ENCODE measurements at places on chromosomes 3 and 15.
A peak's percentile ranks its signal among the peaks of the same experiment; 100 is the strongest.

DNA sequence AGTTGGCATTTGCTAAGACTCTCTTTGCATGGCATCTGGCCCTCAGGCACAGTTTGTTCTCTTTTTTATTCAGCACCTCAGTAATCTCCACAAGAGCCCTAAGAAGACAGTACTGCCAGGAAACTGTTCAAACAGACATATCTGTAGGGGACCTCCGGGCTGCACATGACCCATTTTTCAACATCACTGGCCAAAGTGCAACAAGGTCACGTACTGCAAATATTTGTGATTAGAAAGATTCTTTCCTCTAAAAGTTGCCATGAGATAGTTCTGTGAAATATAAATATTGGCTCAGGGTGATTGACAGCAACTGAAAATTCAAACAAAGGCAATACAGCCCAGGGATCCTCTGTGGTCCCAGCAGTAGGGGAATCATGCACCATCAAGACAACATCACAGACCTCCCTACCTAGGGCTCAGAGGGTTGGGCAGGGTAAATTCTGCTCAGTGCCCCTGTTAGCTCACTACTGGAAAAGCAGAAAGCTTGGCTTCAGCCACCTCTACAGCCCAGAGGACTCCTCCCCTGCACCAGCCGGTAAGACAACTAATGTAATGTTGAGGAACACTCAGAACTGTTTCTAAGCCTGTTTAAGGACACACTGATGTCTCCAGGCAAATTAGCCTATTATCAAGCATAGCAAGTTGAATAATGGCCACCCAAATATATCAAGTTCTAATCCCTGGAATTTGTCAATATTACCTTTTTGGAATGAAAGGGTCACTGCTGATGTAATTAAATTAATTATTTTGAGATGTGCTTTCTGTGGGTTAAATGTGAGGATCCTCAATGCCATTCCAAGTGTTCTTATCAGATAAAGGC is 117.4 kb upstream of the LPP start:
- no peak for DNase-seq

DNA sequence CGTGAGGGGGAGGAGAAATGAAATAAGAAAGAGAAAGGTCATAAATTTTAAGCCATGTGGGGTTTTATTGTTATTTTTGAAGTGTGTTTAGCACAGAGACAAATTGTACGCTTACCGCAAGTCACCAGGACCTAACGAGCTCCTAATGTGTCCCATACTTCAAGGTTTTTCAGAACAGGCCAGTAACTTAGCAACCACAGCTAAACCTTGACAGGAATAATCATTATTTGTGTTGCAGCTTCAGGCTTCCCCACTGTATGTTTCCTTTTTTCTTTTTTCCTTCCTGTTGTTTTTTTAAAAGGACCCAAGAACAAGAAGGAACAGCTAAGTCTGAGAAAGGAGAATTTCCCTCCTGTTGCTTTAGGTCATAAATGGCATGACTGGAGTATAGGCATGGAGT is 160.8 kb downstream of the TUSC7 start:
- no peak for DNase-seq

DNA sequence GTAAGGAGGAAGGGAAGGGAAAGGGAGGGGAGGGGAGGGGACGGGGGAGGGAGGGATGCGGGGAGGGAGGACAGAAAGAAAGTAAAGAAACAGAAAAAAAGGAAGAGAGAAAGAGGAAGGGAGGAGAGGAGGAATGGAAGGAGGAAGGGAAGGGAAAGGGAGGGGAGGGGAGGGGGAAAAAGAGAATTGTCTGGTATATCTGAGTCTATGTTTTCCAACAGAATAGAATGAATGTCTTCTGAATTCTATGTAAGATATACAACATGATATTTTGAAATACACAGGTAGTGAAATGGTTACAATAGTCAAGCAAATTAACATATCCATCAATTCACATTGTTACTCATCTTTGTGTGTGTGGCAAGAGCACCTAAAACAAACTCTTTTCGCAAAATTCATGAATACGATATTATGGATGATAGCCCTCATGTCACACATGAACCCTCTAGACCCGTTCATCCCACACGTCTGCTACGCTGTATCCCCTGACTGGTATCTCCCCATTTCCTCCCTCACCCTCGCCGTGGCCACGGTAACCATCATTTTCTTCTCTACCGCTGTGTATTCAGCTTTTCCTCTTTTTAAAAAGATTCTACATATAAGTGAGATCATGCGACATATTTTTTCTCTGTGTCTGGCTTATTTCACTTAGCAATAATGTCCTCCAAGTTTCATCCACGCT is 168.9 kb downstream of the XXYLT1 start:
- no peak for DNase-seq

DNA sequence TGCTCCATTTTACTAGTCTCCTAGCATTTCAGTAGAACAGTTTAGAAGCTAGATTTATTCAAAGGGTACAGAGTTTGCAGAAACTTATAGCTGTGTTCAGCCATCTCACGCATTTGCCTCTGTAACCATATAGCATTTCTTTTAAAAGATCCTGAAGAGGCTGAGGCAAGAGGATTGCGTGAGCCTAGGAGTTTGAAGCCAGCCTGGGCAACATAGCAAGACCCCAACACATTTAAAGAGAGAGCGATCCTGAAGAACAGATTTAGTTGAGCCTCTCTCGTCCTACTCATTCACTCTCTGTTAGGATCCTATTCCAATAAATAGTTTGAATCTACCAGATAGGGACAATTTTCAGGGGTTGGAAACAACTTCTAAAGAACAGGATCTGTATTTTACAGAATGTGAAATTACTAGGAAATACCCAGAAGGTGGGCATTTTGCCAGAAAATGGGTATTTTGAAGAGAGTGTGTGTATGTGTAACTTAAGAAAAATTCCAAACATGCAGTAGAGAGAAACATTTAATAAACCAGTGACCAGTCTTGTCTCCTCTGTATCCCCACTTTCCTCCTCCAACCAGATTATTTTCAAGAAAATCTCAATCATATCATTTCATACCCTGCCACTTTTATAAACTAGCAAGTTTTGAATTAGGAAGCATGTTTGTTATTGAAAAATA is 4.5 kb downstream of the EIF3J start:
- DNase-seq: no peak

- peak; percentile 76 for DNase-seq
Observed at GRCh38 chr15:40307421-40308211, at the start of gene PLCB2. PLCB2 (minus strand) TSS chr15:40307935; CDS start chr15:40307672, 263 bp downstream.

GRCh38 chr15:68274201-68274848 is 3.2 kb upstream of the FEM1B start:
- no peak for DNase-seq

- DNase-seq: no peak
Observed at GRCh38 chr15:55998478-55998877, 5.1 kb upstream of the NEDD4 start.

DNA sequence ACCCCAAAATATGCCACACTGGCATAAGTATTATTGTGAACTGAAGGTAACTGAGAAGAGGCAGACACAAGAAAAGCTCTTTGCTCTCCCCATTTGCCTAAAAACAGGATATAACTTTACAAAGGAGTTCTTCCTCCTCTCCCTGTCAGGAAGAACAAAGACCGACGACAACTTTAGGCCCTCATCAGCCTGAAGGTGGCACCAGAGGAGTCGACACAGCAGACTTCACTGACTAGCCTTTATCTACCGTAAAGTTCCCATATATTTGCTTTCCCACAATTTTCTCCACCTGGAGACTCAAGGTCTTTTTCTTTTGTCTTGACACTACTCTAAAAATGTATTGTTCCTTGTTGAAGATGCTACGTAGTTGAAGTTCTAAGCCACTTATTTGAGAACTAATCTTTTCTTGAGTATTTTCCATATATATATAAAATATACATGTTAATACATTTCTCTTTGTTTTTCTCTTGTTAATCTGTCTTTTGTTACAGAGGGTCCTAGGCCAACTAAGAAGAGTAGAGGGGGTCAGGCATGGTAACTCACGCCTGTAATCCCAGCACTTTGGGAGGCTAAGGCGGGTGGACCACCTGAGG is 16.2 kb upstream of the XIRP1 start:
- DNase-seq: peak; percentile 35

DNA sequence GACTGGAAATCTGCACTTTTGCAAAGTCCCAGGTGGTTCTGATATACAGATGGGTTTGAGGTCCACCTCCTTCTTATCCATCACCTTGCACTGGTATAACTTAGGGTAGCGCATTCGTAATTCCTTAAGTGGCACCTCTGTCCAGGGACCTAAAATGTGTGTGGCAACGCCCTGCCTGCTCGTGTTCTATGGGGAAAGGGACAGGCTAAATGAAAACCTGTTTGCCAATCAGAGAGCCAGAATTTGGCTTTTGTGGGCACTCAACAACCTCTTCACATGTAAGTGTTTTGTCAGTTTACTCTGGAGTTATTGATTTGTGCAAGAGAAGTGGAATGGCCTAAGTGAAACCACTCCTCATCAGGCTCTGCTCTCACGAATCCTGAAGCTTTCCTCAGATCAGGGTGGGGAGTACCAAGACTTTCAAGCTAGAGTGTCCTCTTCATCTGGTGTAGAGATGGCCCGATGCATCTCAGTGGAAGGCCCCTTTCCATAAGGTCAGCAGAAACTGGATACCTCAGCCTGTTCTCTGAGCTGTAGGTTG is 138.3 kb downstream of the ALDH1A2 start:
- no peak for DNase-seq

- no peak for DNase-seq
Observed at GRCh38 chr3:71229905-71230657, 353.4 kb downstream of the FOXP1 start.

DNA sequence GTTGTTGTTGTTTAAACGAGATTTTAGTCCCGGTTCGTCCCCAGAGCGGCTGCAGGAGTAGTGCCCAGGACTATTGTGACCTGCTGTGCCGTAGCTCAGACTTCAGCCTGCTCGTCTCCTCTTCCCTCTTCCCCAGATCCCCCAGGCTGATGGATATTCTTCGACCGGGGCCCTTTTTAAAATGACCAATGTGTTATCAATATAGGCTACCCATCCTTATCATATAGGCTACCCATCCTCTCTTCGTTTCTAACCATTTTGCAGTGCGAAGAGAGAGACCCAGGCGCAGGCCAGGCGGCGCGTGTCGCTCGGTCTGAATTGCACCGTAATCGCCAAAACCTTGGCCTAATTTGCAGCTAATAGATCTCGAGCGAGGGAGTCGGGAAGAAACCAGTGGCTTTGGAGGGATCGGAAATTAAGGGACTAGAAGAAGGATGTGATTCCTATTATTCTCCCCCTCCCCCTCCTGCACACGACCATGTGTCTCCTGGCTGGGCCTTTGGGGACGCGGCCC is 23.0 kb downstream of the NR2F2 start:
- DNase-seq: no peak

DNA sequence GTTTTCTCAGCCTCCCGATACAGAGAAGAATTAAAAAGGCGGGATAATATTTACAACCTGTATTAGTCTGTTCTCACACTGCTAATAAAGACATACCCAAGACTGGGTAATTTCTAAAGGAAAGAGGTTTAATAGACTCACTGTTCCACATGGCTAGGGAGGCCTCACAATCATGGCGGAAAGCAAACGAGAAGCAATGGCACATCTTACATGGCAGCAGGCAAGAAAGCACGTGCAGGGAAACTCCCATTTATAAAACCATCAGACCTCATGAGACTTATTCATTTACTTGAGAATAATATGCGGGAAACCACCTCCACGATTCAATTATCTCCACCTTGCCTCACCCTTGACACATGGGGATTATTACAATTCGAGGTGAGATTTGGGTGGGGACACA is 27.5 kb upstream of the RPL39L start:
- no peak for DNase-seq

DNA sequence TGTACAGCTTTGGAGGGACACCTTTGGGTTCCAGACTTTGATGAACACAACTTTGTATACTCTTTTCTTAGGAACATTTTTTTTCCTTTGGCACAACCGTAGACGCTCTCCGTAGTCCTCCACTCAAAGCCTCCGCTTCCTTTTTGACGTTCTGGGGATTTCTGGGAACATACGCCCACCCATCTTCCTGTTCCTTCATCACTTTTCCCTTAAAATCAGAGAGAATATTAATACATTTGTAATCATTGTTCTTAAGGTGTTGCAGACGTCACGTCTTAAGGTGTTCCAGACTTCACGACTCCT is 405 bp upstream of the SPG21 start:
- no peak for DNase-seq

DNA sequence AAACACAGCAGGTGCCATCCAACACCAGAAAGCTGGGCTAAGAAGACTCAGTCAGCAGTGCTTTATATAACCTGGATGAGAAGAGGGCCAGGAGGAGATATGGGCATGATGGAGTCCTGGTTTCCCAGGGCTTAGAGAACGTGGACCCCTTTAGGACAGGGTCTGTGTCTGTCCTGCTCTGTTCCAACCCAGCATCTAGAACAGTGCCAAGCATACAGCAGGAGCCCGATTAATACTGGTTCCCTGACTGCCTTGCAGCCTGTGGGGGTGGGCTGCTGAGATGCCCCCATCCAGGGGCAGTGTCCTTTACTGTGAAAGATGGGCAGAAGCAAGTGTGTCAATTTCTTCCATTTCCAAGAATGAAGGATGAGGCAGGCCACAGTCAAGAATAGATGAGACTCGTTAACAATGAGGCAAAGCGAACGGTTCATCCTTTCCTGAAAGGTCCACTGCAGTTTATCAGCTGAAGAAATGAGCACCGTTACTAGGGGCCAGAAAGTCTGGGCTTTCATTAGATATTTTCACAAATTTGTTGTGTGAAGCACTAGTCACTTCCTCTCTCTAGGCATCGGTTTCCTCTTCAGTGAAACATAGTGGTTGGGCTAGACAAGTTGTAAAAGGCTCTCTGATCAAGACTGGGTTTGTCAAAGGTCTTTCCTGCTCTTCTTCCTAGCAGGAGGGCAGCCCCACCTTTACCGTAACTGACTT is 72.0 kb upstream of the HERC1 start:
- no peak for DNase-seq

- DNase-seq: no peak
Observed at GRCh38 chr3:81876826-81877225, 115.4 kb upstream of the GBE1 start.

GRCh38 chr3:146071632-146072031 is 89.4 kb downstream of the PLOD2 start:
- DNase-seq: no peak

DNA sequence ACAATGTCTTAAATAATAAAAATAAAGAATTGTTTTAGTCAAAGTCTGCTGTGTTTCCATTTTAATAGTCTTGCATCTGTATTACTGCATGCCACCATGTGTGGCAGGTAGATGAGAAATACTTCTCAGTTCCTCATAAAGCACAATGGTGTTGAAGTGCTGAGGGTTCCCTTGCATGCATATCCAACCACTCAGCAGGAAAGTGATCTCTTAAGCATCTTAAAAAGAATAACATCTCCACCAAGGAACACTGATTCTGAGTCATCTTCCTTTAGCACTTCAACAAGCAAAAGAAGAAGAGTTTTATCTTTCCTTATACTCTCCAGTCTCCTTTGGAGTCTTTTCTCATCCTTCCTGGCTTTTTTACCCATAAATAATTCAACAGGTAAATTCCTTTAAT is 602.0 kb downstream of the TBL1XR1 start:
- DNase-seq: no peak

GRCh38 chr3:23078735-23079134 is 124.4 kb upstream of the UBE2E2 start:
- no peak for DNase-seq

DNA sequence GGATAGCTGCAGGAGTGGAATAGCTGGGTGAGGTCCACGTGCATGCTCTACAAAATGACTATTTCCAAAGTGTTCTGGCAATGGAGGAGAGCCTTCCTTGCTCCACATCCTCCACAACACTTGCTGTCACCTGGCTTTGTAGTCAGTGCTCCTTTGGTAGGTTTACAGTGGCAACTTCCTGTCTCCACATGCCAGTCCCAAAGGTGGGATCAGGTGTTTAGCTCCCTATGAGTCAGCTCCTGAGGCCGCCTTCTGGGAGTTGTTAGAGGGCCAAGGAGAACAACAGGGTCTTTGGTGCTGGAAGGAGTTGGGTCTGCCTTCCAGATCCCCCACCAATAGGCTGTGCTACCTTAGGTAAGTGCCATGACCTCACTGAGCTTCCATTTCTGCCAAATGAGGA is 15.3 kb upstream of the LIMD1 start:
- DNase-seq: no peak
